ENCODE measurements at places on chromosomes 1 and 21.

GRCh38 chr1:99469550-99469971 is 176.4 kb upstream of the PALMD start:
- no peak for DNase-seq

DNA sequence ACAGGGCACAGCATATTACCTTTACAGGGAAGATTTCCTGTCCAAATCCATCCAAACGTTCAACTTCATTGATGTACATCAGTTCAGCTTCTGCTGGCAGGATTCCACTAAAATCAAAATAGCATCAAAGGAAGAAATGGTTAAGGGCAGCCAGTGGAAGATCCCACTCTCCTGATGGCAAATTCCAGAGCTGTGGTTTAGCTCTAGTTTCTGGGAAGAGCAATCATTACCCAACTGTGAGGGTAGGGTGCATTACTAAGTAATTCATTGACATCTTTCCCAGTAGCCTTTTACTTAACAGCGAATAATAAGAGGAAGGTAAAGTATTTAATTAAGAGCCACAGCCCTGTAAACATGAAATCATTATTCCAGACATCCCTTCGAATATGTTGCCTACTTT is 120.7 kb downstream of the SMYD2 start:
- DNase-seq = no peak

- no peak for DNase-seq
These were observed 12.0 kb upstream of the ALX3 start for GRCh38 chr1:110082477-110082876.

DNA sequence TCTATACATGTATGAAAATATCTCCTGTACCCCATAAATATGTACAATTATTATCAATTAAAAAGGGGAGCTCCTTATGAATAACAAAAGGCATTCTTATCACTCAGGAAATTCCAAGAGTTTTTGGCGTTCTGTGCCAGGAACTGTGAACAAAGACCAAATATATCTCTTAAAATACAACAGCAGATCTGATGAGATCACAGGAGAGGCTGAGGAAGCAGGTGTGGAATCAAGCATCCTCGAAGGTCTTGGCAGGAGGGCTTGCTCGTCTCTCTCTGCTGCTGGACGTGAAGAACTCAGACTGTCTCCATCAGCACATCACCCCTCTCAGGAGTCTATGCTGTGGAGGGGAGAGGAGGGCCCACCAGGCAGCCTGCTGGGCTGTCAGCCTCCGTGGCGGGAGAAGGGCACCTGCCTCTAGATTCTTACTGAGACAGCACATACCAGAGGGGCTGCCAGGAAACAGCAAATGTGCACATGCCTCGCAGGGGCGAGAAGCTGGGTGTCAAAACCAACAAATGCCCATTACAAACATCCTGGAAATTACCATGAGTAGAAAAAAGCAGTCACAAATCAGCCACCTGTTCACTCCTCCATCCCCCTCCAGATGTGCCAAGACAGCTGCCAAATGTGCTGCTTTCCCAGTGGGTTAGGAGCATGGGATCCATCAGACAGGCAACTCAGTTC is 30.8 kb upstream of the FAM89A start:
- DNase-seq = no peak

DNA sequence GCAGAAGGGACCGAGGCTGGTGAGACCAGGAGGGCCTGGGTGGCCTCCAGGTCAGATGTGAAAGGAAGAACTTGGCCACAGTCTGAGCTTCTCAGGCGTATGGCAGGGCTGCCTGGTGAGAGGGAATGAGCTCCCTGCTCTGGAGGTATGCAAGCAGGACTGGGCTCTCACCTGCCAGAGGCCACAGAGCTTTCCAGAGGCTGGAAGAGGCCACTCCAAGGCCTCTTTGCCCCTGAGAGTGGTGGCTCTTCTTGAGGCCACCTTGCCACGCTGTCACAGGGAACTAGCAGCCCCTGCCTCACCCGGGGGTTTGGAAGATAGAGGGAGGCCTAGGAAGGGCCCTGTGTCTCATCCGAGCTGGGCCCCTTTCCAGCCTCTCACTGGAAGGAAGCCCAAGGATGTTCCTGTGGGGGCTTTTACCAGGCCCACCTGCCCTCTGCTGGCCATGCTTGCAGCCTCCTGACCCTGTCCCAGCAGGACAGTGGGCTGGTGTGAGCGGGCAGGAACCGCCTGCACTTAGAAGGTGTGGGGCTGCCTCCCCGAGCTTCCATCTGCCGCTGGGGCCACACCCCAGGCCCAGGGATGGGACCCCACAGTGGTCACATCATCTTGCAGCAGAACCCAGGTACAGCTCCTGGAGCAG is 10.0 kb downstream of the PCSK9 start:
- DNase-seq = no peak

DNA sequence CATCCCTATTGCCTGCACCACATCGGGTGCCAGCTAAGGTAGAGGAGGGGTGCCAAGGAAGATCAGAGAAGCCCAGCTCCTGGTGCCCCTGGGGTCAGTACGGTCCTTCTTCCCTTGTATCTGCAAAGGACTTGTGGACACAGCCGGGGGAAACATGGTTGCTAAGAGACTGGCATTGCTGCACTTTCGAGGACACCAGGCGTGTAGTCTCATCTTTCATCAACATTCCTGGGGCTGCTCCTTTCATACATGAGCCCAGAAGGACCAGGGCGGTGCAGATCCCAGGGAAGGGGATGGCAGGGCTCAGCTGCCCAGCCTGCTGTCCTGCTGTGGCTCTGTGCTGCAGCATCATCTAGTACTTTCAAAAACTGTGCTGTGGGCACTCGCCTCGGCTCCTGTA is 61.0 kb downstream of the RUNX1 start:
- no peak for DNase-seq

DNA sequence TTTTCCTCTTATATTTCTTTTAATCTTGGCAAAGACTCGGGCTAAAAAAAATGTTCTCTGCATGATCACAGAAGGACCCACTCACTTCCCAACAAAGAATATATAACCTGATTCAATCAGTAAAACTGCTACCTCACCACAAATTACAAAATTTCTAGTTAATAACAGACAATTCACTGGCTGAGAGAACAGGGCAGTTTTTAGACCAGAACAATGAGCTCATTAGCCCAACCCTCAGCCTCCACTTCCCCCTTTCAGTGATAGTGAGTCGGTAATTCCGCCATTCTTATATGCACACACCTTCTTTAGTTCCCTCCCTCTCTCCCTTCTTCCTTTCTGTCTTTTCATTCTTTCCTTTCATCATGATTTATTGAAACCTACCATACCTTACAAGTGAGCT is 8.9 kb downstream of the SIPA1L2 start:
- DNase-seq = no peak

DNA sequence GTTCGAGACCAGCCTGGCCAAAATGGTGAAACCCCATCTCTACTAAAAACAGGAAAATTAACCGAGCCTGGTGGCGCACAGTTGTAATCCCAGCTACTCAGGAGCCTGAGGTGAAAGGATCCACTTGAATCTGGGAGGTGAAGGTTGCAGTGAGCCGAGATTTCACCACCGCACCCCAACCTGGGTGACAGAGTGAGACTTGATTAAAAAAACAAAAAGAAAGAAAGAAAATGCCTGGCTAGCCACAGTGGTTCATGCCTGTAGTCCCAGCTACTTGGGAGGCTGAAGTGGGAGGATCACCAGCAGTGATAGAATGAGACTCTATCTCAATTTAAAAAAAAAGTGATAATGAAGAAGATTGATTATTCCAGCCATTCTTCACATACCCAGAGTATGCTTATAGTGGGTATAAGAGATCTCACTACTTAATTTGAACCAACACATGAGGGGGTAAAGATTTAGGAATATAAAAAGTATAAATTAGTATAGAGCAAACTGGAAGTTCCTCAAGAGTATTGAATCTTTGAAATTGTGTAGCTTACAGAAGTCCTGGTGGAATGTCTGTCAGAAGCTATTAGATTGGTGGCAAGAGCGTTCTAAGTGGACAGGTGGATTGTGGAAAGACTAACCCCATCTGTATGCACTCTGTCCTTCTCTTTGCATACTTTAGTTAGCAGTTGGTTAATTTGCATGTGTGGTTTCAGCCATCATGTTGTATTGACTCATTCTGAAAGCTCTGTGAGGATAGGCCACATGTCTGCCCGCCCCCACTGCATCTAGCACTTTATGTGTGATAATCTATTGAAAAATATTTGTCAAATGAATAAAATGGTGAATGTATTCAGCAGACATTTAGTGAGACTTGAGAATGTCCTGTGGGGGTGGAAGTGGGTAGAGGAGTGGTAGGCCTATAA is 25.0 kb downstream of the RLF start:
- DNase-seq = peak; percentile 67

DNA sequence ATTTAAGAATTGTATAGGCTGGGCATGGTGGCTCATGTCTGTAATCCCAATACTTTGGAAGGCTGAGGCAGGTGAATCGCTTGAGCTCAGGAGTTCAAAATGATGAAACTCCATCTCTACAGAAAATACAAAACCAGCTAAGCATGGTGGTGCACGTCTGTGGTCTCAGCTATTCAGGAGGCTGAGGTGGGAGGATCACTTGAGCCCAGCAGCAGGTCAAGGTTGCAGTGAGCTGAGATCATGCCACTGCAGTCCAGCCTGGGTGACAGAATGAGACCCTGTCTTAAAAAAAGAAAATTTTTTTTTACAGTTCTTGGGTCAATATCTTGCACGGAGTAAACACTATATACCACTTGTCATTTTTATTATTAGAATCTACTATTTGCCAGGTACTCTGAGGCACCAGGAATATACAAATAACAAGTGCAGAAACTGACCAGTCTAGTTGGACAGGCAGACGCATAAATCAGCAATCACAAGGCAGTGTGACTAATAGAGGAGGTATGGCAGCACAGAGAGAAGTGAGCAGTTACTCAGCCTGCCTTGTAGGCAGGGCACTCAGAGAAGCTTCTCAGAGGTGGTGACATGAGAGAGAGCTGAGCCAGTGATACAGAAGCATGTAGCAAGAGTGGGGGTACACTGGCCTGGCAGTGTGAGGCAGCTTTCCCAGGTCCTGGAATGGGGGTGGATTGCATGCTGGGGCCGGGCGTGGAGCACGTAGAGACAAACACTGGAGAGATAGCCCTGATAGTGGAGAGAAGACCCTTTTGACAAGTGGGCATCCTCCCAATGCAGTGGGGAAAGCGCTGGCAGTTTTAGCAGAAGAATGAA is 8.0 kb downstream of the PHLDA3 start:
- DNase-seq = peak; percentile 99

DNA sequence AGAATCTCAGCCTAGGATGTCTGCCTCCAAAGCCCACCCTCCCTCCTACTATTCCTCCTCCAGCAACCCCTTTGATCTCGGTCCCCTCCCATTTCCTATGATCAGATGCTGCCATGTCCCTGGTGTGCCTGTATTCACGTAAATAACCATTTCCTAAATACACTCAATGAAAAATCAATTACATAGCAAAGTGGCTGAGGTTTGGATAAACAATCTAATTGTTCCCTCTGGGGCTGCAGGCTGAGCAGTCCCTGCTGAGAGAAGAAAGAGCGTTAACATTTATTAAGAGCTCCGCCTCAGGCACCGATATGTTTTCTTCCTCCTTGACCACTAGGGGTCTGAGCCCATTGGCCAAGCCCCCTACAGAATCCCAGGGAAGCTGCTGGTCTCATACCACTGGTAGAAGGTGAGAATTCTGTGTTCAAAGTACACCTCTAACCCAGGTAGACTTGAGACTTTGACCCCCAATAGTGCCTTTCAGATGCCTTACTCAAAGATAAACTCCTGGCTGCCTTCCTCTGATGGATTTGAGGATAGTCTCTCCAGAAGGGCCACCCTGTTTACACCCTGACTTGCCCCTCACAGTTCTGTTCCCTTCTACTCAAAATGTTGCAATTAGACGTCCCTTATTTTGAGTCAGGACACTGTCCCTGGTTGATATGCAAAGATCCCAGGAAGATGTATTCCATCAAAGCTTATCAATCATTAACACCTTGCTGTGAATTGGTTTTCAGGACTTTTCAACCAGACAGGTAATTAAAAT is 33.9 kb upstream of the CAMK1G start:
- DNase-seq = no peak

- no peak for DNase-seq
These were observed 252.6 kb downstream of the RHOU start for GRCh38 chr1:228987736-228988506.

GRCh38 chr1:47809301-47810084 is 187.7 kb downstream of the TRABD2B start:
- DNase-seq = peak; percentile 49

DNA sequence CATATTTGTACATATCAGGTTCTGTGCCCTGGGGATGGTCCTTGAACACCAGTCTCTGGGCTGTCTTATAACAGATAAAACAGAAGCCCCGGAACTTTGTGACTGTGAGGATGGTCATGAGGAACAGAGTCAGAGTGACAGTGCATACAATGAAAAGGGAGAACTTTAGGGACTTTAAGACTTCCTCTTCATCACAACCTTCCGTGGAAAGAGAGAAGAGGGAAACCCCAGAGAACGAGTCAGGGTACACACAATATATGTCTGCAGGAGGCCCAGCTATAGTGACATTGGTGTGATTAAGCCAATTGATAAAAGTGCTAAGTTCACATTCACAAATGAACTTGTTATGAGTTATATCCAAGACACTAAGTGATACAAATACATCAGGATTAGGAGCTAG is 32.1 kb downstream of the TLR5 start:
- no peak for DNase-seq

DNA sequence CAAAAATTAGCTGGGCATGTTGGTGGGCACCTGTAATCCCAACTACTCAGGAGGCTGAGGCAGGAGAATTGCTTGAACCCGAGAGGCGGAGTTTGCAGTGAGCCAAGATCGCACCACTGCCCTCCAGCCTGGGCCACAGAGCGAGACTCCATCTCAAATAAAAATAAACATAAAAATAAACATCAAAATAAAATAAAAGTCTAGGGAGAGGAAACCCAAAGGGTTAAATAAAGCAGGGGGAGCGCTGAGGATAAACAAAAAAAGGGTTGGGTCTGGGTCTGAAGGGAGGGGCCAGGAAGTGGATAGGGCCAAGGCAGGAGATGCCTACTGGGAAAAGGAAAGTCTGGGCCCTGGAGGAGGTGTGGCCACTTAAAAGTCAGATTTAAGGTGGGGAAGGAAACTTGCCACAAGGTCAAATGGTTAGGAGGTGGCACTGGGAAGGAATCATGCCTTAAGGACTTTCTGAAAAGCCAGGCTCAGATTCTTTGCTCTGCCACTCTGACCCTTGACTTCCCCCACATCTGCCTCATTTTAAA is 150.0 kb downstream of the ADSS2 start:
- DNase-seq = no peak

GRCh38 chr1:208565756-208566440 is 321.7 kb upstream of the PLXNA2 start:
- no peak for DNase-seq

DNA sequence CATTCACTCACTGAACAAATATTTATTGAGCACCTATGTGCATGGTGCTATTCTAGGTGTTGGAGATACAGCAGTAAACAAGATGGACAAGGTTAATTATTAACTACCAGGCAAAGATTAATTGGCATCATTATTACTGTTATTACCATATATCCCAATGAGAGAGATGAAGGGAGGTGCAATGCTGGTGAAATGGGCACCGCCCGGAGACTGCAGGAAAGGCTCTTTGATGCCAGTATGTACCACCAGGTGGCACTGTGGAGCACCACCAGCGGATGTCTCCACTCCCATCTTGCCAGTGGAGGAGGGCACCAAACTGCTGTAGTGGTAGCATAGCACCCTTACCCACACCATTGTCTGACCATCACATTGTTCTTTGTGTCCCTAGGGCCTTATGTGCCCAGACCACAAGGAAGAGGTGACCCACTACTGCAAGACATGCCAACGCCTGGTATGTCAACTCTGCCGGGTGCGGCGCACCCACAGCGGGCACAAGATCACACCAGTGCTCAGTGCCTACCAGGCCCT is 3.0 kb downstream of the TRIM46 start:
- DNase-seq = peak; percentile 66

Data from bronchial epithelial cell (primary cell).